ENCODE measurements at places on chromosomes 1 and 21.

- DNase-seq: no peak
Observed at GRCh38 chr1:201112173-201112731, at the start of gene CACNA1S. Gene CACNA1S, minus strand, starts transcription at chr1:201112426. Its CDS starts 87 bp downstream, at chr1:201112339.

GRCh38 chr1:9108056-9108665 lies 20.7 kb downstream of the GPR157 start:
- no peak for DNase-seq

DNA sequence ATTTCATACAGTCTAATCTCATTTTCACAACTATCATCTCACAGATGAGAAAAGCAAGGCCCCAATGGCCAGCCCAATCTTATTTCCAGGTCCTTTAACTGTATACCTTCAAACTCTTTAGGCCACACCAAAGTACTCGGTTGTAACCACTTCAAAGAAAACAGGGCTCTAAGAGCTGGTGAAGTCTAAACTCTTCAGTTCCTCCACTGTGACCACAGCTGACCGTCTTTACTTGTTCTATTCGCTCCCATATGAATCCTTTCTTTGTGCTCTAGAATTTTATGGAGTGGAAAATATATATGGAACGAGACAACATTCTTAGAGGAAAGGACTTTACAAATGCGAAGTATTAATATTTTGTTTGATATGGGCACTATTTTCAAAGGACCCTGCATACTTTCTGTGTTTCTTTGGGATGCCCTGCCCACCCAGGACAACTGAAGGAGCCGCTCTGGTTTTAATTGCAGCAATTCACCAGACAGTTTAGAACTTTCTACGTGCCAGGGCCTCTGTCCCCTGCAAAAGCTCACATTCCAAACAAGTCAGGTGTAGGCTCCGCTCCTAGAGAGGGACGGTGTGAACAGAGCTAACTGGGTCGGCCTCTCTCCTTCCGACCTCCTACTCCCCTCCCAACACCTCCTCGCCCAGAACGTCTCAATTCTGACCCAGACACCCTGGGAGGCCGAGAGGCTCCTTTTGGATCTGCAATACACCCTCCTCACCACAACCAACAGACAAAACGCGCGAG lies 15.7 kb downstream of the IER5 start:
- no peak for DNase-seq

GRCh38 chr21:18248171-18248570 lies 3.5 kb downstream of the CHODL start:
- no peak for DNase-seq

DNA sequence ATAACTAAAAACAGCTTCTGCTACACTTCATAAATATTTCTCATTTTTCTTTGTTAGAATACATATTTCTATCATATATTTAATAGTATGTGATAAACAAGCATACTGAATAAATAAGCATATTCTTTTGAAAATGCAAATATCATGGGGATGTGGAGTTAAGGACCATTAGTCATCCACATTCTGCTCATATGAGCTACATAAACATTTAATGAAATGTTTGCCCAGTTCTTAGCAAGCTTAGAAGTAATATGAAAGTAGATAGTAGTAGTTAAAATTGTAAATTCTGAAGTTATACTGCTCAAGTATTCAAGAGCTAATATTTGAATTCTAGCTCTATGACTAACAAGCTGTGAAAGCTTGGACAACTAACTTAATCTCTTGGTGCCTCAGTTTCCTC lies 10.1 kb upstream of the GORAB start:
- DNase-seq: no peak

DNA sequence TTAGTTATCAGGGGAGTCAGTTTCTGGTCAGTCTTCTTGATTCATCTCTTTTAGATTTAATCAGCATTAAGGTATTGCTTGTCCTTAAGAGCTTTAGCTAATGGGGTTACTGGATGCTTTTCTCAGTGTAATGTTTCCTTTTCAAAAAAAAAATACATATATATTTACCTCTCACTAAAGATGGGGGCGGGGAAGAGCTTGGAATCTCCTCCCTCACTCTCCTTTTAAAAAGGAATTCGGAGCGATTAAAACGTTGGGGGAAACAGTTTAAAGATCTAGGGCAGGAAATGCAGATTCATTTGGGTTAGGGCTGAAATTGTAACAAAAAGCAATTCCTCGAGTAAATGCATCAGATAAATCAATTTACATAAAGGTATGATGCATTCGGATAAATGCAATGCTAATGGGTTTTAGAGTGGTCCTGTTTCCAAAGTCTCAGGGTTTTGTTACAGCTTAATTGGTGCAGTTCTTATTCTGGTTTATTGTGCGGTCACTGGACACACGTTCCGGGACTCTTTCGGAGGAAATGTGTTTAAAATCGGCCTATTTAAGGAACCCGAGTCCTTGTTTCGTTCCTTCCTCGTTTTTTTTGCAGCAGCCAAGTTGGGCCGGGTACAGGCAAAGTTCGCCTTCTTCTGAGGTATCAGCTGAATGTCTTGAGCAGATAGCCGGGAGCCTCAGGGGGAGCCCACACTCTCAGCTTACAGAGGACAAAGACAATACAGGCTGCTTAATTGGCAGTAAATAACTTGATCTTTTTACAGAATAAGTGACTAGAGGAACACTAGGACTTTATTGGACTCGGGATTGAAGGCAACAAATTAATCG lies 1.6 kb downstream of the LMO4 start:
- peak; percentile 28 for DNase-seq

GRCh38 chr1:209626346-209627026 lies 25.7 kb downstream of the LAMB3 start:
- no peak for DNase-seq

DNA sequence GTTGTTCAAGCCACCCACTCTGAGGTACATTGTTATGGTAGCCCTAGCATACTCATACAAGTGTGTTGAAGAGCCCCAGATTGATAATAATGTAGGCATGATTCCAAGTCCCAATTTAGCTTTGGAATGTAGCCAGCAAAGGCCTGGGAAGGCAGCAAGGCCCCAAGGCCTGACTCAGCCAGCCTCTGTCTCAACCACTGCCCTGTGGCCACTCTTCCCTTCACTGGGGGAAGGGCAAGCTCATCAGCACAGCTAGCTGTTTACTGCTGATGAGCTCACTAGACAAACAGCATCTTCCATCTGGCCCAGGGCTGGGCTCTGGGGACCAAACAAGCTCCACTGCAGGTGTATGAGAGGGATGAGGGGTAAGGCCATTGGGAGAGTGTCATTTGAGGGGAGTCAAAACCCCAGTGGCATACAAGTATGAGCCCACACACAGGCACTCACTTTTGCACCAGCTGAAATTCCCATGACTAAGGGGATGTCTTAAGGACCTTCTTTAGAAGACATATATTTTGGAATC lies 2.2 kb upstream of the IRF6 start:
- no peak for DNase-seq

DNA sequence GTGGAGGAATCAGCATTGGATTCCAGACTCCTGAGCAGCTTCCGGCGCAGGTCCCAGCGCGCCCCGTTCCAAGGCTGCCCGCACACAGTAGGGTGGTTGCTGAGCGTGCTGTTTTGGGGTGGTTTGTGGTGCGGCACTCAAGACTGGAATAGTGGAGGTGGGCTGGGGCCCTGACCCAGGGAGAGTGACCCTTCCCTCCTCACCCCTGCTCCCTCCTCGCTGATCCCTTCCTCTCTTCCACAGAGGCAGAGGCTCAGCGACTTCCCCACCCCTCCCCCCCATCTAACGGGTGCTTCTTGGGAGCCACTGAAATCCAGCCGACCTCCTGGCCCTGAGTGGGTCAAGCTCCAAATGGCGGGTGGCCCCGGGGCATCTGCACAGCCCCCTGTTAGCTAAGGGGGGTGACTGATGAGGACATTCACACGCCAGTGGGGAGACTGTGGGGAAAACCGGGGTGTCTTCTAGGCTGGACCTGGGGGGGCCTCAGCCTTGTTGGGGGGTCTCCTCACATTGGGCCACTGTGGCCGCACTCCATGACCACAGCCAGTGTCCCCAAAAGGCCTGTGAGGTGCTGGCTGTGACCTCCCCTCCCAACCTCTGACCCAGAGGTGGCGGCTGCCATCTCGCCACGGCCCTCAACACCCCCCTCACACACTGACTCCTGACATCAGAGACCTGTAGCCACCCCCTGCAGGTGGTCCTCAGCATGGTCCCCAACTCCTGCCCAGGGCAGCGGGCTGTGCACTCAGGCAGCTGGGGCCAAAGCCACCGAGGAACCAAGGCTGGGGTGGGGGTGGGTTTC lies 3.9 kb upstream of the HES4 start:
- DNase-seq: no peak

GRCh38 chr1:60059468-60059867 lies 14.1 kb downstream of the C1orf87 start:
- DNase-seq: no peak

DNA sequence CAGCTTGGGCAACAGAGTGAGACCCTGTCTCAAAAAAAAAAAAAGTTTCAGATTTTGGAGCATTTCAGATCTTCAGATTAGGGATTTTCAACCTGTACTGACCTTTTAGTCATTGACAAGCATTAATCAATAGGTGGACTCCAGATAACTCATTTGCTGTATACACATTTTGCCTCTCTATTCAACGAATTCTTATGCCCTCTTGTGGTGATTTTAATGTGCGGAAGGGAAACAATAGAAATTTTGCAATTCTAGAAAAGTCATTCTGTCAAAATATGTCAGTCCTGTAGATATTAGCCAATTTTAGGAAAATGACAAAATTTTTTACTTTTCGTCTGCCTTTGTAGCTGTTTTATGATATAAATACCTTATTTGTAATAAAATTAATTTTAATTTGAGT lies 11.6 kb upstream of the OR2G2 start:
- DNase-seq: no peak

- DNase-seq: no peak
Observed at GRCh38 chr1:101183388-101183699, 53.5 kb upstream of the S1PR1 start.

DNA sequence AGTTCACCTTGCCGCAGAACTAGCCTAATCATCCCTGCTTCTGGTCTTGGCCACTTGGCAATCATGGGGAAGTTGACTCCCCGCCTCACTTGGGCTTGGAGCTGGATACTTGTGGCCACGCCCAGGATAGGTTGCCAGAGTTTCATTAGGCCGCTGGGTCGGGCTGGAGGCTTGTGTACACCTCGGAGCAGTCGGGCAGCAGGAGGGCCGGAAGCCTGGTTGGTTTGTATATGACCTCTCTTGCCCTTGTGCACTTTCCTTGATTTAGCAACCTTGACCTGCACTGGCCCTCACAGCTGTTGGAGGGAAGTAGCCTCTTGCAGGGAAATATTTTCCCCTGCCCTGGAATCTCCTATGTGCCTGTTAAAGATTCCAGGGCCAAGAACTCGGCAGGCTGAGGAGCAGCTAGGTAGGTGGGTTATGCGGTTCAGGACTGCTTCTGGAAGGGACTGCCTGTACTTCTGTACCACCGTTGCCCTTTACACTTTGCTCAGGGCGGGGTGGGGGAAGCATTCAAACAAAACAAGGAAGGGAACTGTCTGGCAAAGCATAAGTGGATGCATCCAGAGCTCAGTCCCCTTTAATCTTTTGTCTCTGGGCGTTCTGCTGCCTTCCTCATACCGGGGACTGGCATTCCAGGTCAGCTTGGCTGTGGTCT lies 83.5 kb downstream of the UCK2 start:
- DNase-seq: no peak

DNA sequence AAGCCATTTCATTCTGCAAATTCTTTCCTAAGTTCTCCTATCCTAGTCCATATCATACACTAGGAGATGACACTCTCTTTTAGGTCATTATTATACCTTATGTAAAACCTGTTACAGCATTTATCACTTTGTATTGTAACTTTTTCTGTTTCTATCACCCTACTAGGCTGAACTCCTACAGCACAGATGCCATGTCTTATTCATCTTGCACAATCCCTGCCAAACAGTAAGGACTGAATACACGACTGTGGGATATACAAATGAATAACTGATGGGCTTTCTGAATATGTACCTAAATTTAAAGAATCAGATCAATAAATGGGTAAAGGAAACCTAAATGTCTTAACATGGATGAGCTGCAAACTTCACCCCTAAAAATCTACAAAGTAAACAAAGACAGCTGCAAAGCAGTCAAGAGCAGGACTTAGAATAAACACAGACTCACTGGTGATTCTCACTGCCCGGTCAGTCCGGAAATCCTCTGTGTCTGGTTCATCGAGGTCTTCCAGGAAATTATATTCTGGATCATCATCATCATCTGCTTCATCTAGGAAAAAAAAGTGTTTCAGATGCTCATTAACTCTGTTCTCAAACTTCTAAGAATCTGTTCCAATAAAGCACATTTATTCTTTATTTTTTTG lies 62.3 kb downstream of the GON4L start:
- DNase-seq: no peak

DNA sequence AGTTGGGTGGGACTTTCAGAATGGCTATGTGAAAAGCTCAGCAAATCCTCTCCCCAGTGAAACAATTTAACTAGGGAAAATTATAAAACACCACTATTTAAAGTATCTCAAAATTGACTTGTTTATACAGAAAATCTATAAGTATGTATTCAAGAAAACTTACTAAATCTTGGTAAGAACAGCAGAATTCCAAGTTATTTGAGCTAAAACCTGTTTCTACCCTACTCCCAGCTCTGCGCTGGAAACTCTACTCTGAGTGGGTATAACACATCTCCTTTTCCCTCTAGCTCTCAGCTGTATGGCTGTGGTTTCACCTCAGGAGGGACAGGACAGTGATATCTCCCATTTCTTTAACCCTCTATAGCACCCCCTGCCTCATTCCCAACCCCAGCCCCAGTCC lies 295.2 kb upstream of the POGK start:
- DNase-seq: no peak

DNA sequence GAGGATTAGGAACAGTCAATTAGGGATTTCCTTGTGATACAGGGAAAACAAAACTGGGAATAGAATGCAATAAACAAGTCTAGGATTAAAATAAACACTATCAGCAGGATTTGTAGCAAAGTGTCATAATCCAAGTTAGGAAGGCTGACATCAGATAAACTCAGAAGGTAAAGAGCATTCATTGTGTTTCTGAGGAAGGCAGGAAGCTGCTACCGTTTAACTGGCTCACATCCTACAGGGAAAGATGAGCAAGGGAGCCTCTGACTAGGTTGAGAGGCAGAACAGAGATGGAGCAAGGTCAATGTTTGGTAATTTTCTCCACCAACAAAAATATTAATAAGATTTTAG lies 124.7 kb downstream of the POU2F1 start:
- no peak for DNase-seq

- no peak for DNase-seq
Observed at GRCh38 chr21:44018813-44019567, 6.9 kb downstream of the TRAPPC10 start.

DNA sequence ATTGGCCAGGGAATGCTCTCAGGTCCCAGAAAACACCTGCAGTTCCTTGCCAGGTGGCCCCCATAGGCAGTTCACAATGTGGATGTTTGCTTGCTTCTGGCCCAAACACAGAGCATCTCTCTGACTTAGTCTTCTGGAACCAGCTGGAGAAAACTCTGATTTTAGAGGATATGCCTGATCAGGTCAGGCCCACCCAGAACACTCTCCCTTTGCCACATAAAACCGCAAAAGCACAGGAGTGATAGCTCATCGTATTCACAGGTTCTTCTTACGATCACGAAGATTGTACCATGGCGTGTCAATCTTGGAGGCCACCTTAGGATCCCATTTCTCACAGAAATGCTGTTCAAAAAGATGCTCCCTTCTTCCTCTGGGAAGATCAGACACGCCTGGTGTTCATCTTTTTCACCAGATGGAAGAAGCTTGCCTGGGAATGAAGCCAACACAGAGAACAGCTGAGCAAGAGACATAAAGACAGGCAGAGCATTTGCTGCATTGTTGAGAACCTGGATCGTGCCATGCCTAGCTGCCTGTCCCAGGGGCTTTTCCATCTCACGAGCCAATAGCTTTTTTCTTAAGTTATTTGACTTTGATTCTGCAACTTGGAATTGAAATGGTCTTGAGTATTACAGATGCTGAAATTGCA lies 11.6 kb upstream of the CD247 start:
- no peak for DNase-seq

Measured in KG1 (cell line).